ENCODE measurements at places on chromosomes 4 and X.

GRCh38 chr4:8381814-8382581 lies 58.5 kb downstream of the ACOX3 start:
- no peak for DNase-seq

DNA sequence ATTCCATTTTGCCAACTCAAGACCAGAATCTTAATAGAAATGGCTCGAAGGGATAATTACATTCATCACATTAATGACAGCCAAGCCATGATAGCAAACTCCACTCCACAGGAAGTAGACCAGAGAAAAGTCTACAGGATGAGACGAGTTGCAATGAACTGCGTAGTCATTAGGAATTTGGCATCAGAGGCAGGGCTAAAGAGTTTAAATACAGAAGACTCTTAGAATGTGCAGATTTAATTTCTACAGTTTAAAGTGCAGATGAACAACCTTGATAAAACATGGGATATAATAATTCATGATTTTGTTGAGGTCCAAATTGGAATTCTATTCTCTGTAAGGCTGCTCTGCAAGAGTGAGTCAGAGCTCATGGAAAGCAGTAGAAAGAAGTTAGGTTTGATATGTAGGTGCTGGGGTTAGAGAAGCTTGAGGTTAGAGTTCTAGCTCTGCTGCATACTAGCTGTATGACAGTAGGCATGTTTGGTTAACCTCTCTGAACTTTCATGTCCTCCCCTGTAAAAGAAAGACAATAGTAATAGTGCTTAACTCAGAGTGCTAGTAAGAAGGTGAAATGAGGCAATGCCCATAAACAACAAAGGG lies 32.2 kb downstream of the LNX1 start:
- DNase-seq: no peak

DNA sequence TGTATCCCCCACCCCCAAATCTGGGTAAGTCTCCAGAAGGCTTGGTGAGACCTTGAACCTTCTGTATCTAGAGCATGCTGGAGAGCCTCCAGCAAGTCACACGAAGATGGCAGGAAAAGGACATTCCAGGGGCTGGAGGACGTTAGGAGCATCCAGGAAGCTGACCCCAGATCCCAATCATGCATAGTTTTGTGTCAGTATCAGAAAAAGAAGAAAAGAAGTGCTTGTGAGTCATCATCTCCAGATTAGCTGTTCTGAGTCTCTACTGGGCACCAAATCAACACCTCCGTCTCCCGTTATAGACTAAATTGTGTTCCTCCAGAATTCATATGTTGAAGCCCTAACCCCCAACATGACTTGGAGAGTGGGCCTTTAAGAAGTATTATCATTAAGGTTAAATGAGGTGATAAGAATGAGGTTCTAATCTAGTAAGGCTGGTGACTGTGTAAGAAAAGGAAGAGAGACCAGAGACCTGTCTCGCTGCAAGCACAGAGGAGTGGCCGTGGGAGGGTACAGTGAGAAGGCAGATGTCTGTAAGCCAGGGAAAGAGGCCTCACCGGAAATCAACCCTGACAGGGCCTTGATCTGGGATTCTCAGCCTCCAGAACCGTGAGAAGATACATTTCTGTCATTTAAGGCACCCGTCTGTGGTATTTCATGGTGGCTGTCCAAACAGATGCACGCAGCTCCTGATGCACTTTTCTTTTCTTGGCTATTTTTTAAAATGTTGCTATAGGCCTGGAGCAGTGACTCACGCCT lies 38.1 kb upstream of the CLDN24 start:
- peak; percentile 9 for DNase-seq

GRCh38 chr4:40829586-40829985 lies 79.8 kb downstream of the NSUN7 start:
- no peak for DNase-seq

DNA sequence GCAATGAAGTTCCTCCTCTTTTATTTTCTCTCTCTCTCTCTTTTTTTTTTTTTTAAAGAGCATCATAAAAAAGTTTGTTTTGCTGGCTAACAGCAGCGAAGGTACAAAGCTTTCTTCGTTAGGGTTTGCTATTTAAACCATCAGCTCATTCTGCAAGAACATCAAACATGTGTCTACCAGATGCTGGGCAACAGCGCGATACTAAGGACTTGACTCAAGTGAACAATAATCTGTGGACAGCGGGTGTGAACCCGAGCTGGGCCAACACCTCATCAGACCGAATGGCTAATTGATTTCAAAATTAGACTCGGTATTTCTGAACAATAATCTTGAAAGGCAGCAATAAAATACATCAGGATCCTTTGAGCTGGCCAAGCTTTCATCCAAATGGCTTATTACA lies 246.4 kb downstream of the FBXO8 start:
- no peak for DNase-seq

GRCh38 chrX:33160273-33160672 lies 51.1 kb downstream of the DMD start:
- DNase-seq: no peak

GRCh38 chrX:47595716-47596251 lies 13.5 kb downstream of the TIMP1 start:
- DNase-seq: peak; percentile 12

GRCh38 chr4:7628432-7628831 lies 193.7 kb upstream of the PSAPL1 start:
- no peak for DNase-seq

DNA sequence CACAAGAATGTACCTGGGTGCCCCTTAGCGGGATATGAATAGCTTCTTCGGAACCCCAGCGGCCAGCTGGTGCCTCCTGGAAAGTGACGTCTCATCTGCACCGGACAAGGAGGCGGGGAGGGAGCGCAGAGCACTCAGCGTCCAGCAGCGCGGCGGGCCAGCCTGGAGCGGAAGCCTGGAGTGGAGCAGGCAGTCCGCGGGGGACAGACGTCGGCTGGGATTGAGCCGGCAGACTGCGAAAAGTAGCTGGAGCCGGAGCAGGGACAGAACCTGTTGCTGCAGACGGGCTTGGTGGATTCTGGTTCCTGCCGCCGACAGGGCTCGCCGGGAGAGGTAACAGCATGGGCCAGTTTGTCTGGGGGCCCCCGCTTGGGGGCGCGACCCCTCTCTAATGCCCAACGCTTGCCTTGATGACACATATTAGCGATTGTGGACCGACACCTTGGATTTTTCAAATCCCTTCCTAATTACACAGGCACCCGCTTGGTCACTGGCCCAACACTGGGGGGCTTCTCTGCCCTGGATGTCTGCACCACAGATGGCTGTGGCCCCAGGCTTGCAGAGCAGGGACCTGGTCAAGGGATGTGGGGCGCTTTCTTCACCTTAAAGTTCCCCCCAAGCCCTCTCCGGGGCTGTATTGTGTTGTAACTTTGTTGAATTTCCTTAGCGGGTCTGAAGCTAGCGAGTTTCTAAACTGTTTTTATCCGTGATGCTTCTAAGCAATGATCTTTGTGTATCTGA lies at the start of gene NPFFR2:
TSS of gene NPFFR2 (plus strand) at position 133 of the 741 bp plus-strand sequence. CDS start 96,592 bp downstream, outside the sequence.
- DNase-seq: no peak

DNA sequence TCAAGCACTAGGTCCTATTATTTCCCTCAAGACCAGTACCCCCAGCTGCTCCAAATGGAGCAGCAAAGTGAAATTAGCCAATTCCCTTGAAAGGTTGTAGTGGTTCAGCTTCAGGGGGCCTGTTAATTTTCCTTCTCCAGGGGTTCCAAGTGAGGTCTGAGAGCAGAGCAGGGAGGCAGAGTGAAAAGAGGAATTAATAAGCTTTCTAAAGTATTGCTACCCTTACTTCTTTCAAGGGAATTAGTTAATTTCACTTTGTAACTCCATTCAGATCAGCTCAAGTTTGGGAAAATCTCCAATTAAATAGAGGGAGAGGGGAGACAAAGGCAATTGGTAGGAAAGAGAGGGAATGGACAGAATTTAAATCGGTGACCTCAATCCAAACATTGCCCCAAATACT lies 78.7 kb upstream of the SLC7A11 start:
- no peak for DNase-seq

DNA sequence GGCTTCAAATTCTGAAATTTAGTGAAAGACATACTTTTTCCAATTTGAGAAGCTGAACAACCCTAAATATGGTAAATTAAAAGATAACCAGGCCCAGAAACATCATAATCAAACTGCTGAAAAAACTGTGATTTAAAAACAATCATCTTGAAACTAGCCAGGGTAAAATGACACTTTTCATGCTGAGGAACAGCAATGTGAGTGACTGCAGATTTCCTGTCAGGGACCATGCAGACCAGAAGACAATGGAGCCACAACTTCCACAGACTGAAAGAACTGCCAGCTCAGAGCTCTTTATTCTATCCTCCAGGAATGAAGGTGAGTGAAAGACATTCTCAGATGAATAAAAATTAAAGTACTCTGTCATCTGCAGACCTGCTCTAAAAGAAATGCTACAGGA lies 73.3 kb downstream of the NAT8L start:
- DNase-seq: peak; percentile 35

DNA sequence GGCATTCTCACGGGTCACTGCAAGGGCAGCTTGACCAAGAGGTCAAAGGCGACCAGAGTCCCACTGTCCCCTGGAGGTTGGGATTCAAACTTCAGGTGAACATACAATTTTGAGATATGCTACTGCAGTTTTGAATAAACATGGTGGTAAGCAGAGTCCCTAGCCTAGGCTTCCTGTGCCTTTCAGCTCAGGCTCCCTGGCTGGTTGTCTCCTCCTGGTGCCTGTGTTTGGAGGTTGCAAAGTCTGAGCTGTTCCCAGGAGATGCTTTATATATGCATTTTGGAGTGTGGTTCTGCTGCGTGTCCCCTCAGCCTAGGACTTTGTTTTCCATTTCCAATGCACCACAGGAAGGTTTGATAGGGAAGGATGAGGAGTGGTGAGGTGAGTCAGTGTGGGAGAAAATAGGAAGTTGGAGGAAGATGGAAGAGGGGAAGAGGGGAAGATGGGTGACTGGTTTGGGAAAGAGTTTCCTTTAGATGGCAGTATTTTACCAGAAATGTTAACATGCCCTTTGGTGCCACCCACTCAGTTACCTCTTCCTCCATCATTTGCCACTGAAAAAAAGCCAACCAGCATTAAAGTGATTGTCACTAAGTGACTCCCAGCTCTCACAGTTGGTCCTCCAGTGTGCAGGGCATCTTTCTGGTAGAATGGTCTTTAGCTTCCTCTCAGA lies 211.7 kb upstream of the AGTR2 start:
- peak; percentile 7 for DNase-seq

- no peak for DNase-seq
Observed at GRCh38 chrX:65657659-65658058, 9.8 kb upstream of the MSN start.

GRCh38 chrX:12162420-12162819 lies 24.1 kb downstream of the FRMPD4 start:
- no peak for DNase-seq

- DNase-seq: no peak
Observed at GRCh38 chrX:46635186-46635585, 61.6 kb downstream of the CHST7 start.

DNA sequence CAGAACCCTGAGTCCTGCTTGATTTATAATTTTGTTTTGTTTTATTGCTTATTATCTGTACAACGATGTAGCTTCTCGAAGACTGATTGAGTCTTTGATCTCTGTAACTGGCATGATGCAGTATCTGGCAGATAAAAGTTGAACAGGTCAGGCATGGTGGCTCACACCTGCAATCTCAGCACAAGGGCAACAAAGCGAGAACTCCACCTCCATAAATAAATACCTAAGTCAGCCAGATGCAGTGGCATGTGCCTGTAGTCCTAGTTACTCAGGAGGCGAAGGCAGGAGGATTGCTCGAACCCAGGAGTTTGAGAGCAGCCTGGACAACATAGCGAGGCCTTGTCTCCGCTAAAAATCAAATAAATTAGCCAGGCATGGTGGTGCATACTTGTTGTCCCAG lies 15.7 kb upstream of the WDR19 start:
- no peak for DNase-seq

DNA sequence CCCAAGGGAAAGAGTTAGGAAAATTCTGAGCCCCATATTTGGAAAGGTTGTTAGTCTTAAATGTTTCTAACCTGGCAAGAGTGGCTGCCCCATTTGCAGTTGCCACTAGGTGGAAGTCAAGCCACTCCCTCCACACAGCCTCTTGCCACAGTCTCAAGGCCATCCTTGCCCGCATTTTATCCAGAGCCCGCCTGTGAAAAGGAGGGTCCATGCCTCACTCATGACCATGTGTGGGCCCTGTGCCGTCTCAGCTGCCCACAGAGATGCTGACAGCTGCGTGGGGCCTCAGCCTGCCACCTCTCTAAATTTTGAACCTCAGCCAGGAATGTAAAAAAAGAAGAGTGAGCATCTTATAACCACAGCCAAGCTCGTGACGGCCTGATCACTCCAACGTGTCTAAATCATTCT lies 201.5 kb upstream of the FAM241A start:
- peak; percentile 66 for DNase-seq

- DNase-seq: no peak
Observed at GRCh38 chrX:129689796-129690195, 35.0 kb upstream of the APLN start.

DNA sequence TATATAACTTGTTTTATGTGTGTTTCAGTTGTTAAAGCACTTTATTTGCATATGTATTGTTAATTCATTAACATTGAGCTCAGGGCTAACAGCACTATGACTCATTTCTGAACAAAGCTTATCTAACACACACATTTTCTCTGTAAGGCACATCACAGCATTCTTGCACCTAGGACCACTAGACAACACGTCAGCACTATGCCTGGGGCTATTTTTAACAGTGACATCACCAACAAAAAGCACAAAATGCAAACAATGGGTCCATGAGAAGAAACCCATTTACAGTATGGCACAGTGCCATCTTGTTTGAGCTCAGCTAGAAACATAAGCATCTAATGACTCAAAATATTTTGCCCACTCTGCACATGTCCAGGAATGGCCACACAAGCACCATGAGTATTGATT lies 124.4 kb downstream of the RELL1 start:
- peak; percentile 53 for DNase-seq

DNA sequence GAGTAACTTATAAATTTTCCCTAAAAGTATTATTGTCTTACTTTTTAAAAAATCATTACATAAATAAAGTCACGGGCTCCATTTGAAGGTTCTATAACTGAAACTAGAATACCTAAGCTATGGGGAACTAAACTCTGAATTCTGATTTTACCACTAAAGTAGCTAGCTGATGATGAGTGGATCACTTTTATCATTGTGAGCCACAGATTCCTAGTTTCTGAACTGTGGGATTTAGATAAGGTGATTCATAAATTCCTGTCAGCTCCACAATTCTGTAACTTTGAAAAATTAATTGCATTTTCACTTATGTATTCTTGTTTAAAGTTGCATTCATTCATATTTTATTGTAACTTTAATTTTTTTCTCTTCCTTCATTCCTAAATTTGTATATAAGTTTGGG lies 540.9 kb downstream of the GBA3 start:
- DNase-seq: no peak

DNA sequence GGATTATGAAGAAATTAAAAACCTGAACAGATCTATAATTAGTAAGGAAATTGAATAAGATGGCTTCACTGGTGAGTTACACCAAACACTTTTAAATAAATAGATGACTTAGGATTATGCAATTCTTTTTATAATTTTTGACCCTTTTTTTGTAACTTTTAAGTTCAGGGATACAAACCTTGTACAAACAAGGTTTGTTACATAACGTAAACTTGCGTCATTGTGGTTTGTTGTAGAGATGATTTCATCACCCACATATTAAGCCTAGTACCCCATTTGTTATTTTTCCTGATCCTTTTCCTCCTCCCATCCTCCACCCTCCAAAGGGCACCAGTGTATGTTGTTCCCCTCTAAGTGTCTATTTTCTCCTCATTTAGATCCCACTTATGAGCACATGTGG lies 75.7 kb downstream of the CPEB2 start:
- DNase-seq: no peak

GRCh38 chrX:13093529-13094140 lies 49.2 kb upstream of the FAM9C start:
- no peak for DNase-seq

All from OCI-M1 (cell line).